ENCODE measurements at places on chromosomes 4 and X.

DNA sequence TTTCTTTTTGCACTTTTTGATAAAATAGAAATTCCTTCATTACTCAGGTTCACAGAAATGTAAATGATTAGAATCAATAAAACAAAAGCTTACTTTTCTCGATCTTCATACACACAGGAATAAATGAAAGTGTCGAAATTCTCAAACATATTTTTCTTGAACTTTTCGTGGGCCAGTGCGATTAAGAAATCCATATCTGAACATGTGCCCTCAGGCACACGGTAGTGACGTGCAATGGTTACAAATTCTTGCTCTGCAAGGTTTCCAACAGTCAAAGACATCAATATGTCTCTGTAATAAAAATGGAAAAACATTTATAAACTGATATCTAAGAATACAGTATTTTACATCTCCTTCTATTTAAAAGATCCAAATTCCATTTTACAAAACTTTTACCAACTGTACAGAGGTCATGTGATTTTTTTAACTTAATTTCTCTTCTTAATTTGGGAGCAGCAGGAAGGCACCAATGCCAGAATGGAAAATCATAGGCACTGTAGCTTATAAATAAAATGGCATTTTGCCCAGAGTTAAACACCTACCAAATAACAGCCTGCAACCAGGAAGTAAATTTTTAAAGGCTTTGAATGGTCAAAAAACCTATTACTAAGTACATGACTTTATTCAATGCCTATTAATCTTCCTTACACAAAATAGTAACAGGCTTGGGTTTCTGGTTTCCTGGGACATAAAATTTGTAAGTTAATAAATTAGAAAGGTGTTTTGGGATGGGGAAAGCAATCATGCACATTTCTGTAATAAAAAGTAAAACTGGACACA lies 165.0 kb downstream of the EFHC2 start:
- DNase-seq: no peak

DNA sequence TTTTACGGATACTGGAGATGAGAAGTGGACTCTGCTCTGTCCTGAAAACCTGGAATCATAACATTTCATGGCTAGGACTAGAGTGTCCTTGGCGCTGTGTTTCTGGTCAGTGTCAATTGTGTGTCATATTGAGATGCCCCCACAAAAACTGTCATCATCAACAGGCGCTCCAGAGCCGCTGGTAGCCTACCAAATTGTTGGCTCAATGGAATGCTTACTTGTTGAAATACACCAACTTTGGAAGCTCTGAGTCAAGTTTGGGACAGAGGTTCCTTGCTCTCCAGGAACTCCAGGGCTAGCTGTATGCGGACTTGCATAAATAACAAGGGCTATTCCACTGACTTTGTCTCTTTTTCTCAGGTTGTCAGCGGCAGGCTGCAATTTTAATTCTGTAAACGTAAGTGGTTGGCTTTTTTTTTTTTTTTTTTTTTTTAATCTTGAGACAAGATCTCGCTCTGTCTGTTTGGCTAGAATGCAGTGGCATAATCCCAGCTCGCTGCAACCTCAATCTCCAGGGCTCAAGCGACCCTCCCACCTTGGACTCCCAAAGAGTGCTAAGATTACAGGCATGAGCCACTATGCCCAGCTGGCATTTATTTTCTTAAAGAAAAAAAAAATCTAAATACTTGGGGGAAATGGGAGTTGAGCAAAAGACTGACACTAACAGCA lies 871 bp upstream of the HPGD start:
- no peak for DNase-seq

DNA sequence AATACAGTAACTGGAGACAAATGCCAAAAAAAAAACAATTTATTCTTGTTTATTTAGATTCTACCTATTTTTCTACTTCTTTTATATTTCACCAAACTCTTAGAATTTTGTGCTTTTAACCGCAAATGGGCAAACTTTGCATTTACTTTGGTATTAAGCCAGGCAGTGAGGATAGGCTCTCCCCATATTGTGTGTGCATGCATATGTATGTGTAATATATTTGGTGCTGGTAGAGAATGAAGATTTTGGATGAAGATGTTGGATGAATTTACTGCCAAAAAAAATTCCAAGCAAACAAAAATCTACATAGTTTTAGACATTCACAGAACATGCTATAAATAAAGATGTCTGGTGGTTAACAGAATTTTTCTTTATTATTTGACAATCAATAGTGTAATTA lies 30.3 kb downstream of the GALNTL6 start:
- no peak for DNase-seq

- DNase-seq: no peak
These were observed 31.5 kb upstream of the IL21 start for GRCh38 chr4:122652379-122652778.

DNA sequence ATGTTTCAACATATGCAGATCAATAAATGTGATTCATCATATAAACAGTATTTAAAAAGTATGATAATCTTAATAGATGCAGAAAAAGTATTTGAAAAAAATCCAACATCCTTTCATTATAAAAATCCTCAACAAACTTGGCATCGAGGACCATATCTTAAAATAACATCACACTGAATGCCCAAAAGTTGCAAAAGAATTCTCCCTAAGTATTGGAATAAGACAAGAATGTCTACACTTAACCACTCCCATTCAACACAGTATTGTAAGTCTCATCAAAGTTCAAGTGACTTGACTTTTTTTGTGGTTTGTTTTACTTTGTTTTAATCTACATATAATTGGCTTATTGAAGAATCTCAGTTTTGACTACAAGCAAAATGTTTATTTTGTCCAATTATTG lies 779.0 kb upstream of the SLIT2 start:
- DNase-seq: no peak

DNA sequence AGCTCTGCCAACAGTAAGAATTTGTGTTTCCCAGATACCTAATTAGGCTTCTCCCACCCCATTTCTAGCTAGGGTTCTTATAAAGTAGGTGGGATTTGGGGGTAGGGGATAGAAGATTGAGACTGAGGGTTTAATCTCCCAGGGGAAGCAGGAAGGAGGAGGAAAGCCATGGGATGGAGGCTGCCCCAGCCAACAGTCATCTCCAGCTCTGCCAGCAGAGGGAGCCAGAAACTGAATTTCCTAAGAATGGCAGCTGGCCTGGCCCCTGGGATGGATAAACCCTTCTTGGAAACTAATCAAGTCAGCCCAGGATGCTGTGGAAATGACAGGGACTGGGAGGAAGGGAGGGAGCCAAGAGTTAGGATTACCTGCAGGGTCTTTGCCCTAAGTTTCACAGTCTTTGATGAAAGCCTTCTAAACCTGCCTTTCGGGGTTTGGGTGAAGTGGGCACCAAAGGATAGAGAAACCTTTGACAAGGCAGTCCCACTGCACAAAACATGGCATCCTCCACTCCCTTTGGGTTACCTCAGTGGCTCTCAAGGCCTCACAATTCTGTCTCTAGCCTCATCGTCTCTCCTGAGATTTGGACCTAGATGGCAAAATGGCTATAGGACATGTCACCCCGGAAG lies 6.7 kb upstream of the ERCC6L start:
- DNase-seq: no peak

GRCh38 chr4:109733728-109734127 lies 3.9 kb upstream of the PLA2G12A start:
- DNase-seq: no peak

GRCh38 chr4:11153171-11153750 lies 275.4 kb downstream of the HS3ST1 start:
- no peak for DNase-seq

DNA sequence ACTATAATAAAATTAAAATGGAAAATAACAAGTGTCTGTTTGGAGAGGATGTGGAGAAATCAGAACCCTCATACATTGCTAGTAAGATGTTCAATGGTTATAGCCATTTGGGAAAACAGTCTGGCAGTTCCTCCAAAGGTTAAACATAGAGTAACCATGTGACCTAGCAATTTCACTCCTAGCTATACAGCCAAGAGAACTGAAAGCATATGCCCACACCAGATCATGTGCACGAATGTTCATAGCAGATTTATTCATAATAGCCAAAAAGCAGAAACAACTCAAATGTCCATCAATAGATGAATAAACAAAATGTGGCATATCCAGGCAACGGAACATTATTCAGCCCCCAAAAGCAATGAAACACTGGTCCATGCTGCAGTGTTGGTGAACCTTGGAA lies 9.4 kb upstream of the CCNQ start:
- no peak for DNase-seq

DNA sequence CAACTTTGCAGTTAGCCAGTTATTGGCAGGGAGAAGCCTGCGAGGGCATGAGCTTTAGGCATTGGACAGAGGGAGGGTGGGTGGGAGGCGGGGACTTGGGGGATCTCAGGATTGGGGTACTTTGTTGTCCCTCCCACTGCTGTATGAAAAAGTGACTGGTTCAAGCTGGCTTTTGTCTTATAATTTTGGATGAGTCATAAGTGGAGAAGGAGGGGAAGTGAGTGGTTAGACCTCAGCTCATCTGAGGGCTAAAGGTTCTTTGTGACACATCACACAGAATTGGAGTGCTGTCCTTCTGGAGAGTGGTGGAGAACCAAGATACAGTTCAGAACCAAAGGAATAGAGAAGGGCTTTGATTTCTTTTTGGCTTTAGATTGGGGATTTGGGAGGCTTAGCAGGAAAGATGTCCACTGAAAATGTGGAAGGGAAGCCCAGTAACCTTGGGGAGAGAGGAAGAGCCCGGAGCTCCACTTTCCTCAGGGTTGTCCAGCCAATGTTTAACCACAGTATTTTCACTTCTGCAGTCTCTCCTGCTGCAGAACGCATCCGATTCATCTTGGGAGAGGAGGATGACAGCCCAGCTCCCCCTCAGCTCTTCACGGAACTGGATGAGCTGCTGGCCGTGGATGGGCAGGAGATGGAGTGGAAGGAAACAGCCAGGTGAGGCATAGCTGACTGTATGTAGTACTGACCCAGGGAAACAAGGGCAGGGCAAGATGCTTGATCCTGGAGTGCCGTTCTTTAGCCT lies at the start of gene SLC4A4:
SLC4A4 (plus strand) TSS at position 175 of the 748 bp plus-strand sequence.
- DNase-seq: no peak

DNA sequence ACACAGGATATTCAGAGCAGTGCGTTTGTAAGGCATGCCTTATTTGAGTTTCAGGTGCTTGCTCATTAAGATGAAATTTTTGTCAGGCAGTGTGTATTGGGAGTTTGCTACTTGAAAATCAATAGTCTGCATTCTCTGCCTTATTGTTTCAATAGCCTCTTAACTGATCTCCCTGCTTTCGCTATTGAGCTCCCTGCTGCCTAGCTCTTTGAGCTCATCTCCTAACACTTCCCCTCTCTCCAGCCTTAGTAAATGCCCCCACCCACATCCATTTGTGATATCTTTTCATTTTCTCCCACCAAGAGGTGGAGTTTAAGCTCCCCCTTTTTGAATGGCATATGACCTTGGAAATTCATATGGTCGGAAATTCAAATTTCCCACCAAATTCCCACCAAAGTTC lies 256.6 kb downstream of the IL1RAPL1 start:
- no peak for DNase-seq

GRCh38 chr4:22969287-22969896 lies 276.7 kb downstream of the GBA3 start:
- DNase-seq: no peak

DNA sequence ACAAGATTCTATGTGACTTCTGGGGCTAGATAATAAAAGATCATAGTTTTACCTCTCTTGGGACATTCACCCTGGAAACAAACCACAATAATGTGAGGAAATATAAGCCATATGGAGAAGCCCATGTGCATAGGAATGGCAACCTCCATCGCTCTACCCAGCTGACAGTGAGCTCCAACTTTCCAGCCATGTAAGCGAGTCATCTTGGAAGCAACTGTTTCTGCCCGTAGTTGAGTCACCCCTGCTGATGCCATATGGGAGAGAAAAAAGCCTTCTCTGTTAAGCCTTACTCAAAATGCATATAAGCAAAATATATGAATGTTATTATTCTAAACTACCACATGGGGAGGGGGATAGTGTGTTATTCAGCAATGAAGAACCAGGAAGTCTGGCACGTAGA lies 31.4 kb upstream of the RELL1 start:
- DNase-seq: no peak

GRCh38 chr4:39036172-39036571 lies 4.0 kb upstream of the TMEM156 start:
- no peak for DNase-seq

DNA sequence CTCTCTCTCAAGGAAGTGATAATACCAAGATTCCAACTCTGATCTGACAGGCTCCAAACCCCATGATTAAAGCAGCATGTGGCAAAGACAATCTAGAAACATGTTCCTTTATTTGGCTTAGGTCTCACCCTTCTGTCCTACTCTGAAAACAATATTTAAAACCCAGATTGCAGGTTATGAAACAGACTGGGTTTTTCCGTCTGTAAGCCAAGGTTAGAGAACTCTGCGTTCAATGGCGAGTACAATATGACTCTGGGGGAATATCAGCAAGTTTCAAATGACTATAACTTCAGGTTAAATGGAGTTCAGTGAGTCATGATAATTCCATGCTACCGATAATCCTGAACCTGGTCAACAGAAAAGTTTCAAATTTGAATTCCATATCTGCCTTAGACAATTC lies 50.8 kb downstream of the ANAPC10 start:
- no peak for DNase-seq

GRCh38 chr4:77072195-77072753 lies 3.5 kb downstream of the CCNI start:
- DNase-seq: peak; percentile 11

- DNase-seq: no peak
These were observed 13.5 kb upstream of the ASMTL start for GRCh38 chrX:1466232-1466661.

DNA sequence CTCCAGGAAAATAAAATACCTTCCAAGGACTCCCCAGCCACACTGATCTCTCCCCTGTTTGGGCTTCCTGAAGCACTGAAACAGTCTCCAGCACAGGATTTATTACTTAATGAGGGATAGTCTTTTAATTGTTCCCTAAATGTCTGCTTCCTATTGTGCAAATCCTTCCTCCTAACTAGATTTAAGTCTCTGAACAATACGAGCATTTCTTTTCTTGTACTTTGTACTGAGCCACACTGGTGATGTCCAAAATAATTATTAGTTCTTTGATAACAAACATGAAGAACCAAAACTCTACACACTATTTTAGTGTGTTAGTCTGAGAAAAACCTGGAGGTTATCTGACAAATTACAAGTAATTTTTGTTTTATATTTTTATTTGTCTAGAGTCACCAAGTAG lies 5.1 kb downstream of the ADGRA3 start:
- DNase-seq: no peak

Data from stimulated activated CD4-positive, alpha-beta T cell treated with anti-CD3 and anti-CD28 coated beads, TNF-alpha, amount 100 ng/mL, for 1 hour (primary cell).